ENCODE measurements at places on chromosomes 7 and 10. TPM values are rescaled to one million over a fixed set of nuclear protein-coding genes. Genes with fewer than 3 reads are reported as not detected.

OR6V1 gene
- not detected for total RNA-seq

PRLHR gene
- 0.22 TPM for total RNA-seq

DNA sequence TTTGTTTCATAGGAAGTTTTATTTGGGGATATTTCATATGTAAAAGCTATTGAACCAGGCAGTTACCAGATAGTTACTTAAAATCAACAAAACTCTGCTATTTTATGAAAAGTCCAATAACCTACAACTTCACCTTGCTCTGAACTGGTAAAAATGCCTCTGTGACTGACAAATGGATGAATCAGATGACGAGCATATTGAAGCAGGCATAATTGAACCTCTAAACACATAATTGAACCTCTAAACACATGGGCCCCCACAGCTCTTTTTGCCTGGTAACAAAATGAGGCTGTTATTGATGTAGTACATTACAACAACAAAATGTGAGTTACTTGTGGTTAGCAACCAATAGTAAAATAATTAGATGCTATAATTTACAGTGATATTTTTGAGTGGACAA lies 99.7 kb downstream of the MBL2 start:
- no peak for DNase-seq

DNA sequence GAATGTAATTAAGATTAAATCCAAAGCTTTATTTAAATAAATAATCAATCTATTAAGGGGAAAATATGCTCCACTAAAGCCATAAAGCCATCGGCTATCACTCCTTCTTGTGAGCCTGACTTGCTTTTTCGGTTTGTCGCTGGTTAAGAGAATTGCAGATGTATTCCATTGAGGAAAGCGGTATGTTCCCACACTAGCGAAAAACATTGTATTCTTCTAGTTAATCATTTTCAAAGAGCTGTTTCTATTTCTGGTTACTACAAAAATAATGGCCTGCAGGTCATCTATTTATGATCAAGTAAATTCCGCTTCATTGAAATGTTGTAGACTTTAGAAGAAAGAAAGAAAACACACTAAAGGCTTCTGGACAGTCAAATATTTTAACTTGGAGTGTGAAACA lies 173.4 kb downstream of the CACNB2 start:
- no peak for DNase-seq

DNA sequence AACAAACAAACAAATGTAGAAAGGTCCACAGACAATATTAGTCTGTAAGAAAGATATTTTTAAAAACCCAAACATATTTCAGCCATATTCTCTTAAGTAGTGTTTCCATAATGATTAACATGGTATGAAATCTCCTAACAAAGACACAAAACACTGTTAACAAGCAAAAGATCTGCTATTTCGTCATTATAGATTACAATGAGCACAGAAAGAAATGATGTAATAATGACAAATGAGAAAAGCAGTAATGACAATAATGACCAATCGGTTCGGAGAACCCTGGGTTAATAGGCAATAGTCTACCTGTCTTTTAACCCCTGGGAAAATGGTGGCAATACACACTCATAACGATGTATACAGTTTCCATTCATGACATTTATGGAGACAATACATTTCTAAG lies 39.5 kb upstream of the NCAPG2 start:
- DNase-seq: no peak

DNA sequence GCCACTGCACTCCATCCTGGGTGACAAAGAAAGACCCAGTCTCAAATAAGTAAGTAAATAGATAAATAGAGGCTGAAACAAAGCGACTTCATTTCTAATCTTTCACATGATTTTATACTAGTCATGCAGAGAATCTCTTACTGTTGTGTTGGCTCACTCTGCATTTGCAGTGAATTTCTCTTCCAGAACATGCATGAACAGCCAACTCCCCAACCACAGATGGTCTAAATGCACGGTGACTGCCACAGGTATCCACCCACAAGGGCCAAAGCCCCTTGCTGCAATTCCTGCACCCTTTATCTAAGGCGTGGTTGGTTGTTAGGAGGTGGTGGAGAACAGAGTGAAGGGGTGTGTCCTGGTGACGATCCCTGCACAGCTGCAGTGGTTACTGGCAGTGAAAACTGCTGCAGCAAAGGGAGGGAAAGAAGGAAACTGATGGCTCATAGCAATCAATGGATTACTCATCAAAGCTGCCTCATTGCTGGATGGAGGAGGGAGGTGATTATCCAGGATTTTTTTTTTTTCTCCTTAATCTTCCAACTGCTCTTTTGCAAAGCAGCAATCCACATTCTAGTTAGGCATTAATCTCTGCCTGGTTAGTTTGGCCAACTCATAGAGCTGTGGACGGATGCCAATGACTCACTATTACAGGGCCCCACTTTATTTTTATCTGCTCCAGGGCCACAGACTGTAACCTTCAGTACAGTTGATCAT lies 50.6 kb downstream of the PRTFDC1 start:
- peak; percentile 27 for DNase-seq

SEPTIN7 gene
- total RNA-seq: 544 TPM

DNA sequence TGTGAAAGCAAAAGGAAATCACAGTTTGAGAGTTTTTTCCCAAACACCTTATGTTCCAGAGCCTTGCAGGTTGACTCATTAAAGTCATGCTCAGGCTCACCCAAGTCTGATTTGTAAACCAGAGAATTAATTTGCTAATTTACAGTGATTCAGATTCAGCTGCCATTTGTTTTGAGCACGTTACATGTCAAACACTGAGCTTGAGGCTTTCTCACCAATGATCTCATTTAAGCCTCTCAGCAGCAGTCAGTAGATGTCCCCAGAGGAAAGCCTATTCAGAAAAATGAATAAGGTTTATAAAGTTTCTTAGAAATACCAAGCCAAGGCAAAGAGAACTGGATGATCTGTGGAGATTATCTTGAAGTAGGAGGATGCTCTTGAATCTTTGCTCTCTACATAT lies 420.4 kb downstream of the HTR7 start:
- DNase-seq: no peak

DNA sequence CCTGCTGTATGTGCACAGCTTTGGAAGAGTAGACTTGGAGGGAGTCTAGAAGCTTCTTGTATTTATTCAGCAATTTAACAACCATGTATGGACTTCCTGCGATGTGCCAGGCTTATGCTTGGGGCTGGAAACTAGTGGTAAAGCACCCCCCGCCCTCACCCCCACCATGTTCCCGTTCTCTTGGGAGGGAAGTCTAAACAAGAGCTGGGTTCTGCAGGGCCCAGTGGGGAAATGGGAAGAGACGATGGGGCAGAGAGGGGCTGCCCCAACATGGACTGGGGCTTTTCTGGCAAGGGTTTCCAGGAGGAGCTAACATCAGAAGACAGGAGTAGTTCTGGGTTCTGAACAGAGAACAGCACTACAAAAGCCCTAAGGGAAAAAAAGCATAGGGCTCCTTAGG lies 8.0 kb downstream of the RASSF4 start:
- DNase-seq: no peak

RPEL1 gene
- total RNA-seq: not detected

DNA sequence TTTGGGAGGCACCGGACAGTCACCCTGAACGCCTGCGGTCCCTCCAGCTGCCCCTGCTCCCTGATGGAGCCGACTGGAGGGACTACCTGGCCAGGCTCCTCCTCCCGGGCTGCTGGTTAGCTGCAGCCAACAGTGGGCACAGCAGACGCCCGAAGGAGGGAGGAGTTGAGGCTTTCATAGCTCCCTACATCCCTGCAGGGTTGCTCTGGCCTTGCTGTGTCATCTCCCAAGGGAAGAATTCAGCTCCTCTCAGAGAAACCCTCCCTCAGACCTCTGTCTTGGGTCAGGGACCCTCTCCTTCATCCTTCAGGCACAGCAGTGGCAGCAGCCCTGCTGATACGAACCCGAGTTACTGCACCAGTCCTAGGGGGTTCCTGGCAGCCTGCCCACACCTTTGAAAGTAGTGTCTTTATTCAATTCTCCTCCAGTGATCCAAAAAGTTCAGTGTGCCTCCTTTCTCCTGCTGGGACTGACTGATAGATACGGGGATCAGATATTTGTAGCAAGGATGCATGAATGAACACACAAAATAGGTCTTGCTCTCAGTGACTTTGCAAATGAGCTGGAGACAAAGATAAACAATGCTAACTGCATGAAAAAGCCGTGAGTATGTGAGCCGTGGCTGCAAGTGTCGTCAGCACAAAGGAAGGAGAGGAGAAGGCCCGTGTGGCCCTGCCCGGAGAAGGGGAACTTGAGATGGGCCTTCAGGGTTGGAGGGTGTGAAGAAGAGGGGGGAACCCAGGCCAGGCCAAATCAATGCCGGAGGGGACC lies 136.6 kb downstream of the PRKAG2 start:
- DNase-seq: peak; percentile 55

GRCh38 chr7:22601003-22601402 lies 101.0 kb upstream of the STEAP1B start:
- no peak for DNase-seq

DNA sequence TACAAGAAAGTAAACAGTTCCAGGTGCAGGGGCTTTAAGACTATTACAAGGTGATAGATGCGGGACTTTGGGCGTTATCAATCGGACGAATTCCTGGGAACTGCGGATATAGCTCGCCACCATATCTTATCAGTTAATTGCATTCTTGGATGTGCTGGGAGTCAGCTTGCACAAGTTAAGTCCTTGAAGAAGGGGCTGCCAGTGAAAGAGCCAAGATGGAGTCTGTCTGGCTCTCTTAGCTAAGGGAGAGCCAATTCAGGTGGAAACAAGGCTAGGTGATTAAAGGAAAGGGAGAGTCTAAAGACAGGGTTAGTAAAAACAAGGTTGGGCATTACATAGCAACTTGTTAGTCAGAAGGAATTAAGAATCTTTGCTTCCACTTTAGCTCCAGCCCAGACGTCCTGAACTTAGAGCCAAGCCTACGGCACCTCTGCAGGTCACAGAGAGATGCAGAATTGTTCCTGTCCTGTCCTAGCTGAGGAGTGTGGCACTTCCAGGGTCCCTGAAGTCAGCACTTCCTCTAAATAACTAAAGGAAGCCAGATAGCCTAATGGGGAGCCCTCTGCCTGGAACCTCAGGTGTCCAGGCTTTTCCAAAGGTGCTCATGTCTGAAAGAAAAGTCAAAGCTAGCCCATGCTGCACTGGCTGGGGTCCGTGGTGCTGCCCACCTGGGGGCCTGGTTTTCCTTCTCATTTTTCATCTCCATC lies 17.3 kb downstream of the ZC3HAV1 start:
- no peak for DNase-seq

GRCh38 chr7:107063245-107064120 lies 19.0 kb downstream of the PRKAR2B start:
- no peak for DNase-seq
